ENCODE measurements at places on chromosomes 16 and 17.
A peak's percentile ranks its signal among the peaks of the same experiment; 100 is the strongest.

GRCh38 chr16:10623059-10623458 lies 42.7 kb upstream of the EMP2 start:
- DNase-seq: no peak

DNA sequence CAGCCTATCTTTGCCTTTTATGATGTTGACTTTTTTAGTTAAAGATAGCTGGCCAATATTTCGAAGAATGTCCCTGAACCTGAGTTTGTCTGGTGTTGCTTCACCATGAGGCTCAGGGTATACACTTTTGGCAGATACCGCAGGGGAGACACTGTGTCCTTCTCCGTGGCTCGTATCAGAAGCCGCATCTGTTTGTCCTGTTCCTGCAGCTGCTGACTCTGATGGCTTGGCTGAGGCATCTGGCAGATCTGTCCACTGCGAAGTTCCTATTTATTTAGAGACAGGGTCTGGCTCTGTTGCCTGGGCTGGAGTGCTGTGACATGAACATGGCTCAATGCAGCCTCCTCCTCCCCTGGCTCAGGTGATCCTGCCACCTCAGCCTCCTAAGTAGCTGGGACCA lies 93.5 kb downstream of the CRISPLD2 start:
- DNase-seq: peak; percentile 41

DNA sequence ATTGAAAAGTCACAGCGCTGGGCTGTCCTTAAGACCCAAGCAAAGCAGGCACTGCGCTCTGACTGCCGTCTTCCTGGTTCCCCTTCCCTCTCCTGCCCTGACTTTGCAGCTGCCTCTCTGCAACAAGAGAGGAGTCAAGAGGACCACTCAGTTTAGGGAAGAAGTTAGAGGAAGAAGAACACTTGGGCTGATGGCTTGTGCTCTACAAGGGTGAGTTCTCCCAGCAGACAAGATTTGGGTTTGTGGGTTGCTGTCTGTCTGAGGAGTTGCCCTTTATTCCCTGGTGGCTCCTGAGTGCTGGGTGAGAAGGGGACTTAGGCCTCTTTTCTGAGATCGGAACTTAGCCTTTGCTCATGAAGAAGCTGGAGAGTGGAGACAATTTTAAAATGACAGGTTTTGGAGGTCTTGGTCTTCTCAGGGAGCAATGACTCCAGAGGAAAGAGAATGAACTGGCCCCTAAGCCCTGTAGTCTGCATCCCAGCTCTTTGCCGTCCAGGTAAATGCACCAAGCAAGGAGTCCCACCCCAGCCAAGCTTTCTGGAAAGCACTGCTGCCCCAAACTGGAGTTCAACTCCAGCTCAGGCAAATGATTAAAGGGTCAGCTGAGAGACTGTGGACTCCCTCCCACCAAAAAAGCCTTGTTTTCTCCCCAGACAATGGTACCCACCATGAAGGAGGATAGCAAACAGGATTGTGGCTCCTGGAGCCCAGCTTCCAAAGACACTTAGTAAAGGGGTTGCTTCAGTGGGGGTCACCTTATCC lies 2.7 kb upstream of the HOXB9 start:
- no peak for DNase-seq

GRCh38 chr16:65933703-65934102 lies 432.8 kb upstream of the CDH5 start:
- no peak for DNase-seq

GRCh38 chr17:40462343-40463121 lies 19.3 kb downstream of the IGFBP4 start:
- DNase-seq: peak; percentile 30

- DNase-seq: no peak
Measured at GRCh38 chr17:76359375-76359774, 5.7 kb upstream of the PRPSAP1 start.

- DNase-seq: no peak
Measured at GRCh38 chr17:41145261-41145660, 4.4 kb downstream of the KRTAP4-5 start.

- peak; percentile 17 for DNase-seq
Measured at GRCh38 chr17:80423536-80424225, 8.7 kb downstream of the ENDOV start.

DNA sequence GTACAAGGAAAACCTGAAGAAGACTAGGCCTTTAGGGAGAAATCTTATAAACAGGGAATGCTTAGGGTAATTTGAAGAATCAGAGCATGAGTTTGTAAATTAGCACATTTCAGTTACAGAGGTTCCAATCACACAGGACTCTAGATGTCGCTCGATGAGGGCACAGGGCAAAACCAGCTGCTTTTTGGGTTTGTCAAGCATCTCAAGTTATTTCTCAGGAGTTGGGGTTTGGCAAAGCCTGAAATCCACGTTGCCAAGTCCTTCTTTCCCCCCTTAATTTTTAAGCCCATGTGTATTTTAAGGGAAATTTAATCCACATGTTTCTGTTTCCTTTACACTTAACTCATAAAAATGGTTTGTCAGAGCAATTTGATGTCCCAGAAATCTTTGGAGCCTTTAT lies 146.9 kb downstream of the ANKFN1 start:
- DNase-seq: no peak

GRCh38 chr16:72182976-72183375 lies 11.0 kb upstream of the PMFBP1 start:
- DNase-seq: no peak

DNA sequence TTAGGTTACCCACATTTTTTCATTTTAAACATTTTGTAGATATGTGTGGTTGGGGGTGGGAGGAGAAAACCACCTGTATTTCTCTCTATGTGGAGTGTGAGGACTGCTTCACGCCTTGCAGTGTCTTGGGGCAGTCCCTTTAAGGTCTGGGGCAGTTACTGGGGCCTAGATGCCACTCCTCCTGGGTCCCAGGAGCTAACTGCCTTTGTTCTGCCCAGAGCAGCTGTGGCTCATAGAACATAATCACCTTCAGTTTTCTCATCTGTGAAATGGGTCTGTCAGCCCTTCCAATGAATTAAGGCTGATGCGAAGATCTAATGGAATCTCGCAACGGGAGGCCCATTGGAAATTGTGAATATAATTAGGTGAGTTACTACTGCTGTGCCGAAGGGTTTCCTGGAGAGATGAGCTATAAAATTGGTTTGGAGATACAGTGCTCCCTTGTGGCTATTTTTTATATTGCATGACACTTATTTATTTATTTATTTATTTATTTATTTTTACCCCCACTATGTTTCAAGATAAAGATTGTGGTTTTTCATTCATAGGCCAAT lies 22.9 kb downstream of the DHRS7C start:
- DNase-seq: no peak

GRCh38 chr16:84692451-84693214 lies 7.2 kb upstream of the USP10 start:
- DNase-seq: no peak

DNA sequence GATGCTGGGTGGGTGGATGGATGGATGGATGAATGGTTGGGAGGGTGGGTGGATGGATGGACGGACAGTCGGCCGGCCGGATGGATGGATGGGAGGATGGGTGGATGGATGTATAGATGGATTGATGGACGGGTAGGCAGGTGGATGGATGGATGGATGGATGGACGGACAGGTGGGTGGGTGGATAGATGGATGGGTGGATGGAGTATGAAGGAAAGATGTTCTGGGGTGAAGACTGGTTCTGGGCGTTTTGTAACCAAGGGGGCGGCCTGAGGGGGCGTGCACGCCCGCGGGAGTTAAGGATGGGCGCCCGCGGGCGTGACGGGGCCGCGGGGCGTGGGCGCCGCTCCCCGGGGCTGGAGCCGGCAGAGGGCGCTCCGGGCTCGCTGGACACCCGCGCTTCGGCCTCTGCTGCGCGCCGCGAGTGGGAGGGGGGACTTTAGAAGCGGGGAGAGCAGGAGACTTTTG lies at the start of gene NECAB2:
Gene NECAB2, plus strand, starts transcription at position 407 of the 468 bp plus-strand sequence. CDS start 405 bp downstream, outside the sequence.
- peak; percentile 70 for DNase-seq
